ENCODE measurements at places on chromosomes 2 and 18.
A peak's percentile ranks its signal among the peaks of the same experiment; 100 is the strongest.

DNA sequence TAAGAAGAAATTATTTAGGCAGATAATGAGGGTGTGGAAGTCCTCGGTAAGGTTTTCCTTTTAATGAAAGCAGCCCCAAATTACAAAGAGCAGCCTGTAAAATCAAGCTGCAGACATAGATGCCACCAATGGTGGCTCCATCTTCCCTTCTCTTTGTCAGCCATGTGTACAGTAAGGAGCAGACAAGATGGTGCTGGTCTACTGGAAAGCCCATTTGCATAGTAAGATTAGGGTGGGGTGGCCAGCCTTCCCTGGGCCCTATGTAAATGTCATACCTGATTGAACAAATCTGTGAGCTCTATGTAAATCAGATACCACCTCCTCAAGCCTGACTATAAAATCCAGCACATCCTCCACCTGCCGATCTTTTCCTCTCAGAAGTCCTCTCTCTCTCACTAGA is 154.4 kb upstream of the SERTAD2 start:
- no peak for DNase-seq
- no peak overlapping the region for H3K4me3 ChIP-seq
- H3K27me3 ChIP-seq: no peaks in the 10 kb centered on the region
- no peaks in the 10 kb centered on the region for H3K36me3 ChIP-seq

- peaks cover 7% of the 10 kb centered on the region for H3K27me3 ChIP-seq
- no peak overlapping the region for H3K27ac ChIP-seq
- no peak for DNase-seq
- H3K36me3 ChIP-seq: peaks cover 3% of the 10 kb centered on the region
- no peak overlapping the region for H3K4me3 ChIP-seq
- H3K4me1 ChIP-seq: no peaks in the 10 kb centered on the region
These were observed 24.9 kb upstream of the C1GALT1C1L start for GRCh38 chr2:43701111-43701510.

GRCh38 chr2:64769392-64770044 is 115.8 kb upstream of the SERTAD2 start:
- H3K4me1 ChIP-seq: peaks cover 19% of the 10 kb centered on the region
- H3K36me3 ChIP-seq: no peaks in the 10 kb centered on the region
- H3K4me3 ChIP-seq: peak overlapping the region; percentile 98
- no peak for DNase-seq

GRCh38 chr2:158578703-158579330 is 122.1 kb downstream of the PKP4 start:
- no peak for DNase-seq
- no peaks in the 10 kb centered on the region for H3K36me3 ChIP-seq
- no peaks in the 10 kb centered on the region for H3K27me3 ChIP-seq
- H3K4me3 ChIP-seq: no peak overlapping the region

DNA sequence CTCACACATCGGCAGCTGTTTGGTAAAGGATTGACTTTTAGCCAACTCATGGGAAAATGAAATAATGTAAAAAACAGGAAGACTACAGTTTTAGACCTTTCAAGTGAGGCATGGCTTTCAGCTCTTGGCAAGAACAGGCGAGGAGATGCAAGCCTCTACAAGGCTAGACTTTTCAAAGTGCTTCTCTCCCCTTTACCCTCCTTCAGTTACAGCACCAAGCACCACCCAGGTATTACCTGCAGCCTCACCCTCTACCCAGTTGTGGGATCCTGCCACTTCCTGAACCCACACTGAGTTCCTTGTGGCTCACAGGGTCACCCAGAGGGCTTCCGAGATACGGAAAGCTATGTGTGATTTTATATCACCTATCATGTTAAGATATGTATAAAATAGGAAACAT is 14.7 kb downstream of the UGT1A10 start:
- H3K27me3 ChIP-seq: peaks cover 36% of the 10 kb centered on the region
- no peak for DNase-seq
- H3K4me3 ChIP-seq: no peak overlapping the region
- H3K36me3 ChIP-seq: peaks cover 17% of the 10 kb centered on the region

- no peak overlapping the region for H3K27ac ChIP-seq
- H3K4me3 ChIP-seq: no peak overlapping the region
- H3K36me3 ChIP-seq: no peaks in the 10 kb centered on the region
- peaks cover 33% of the 10 kb centered on the region for H3K27me3 ChIP-seq
- no peaks in the 10 kb centered on the region for H3K4me1 ChIP-seq
These were observed 9.7 kb upstream of the CIB4 start for GRCh38 chr2:26650713-26651469.

- H3K27ac ChIP-seq: no peak overlapping the region
- DNase-seq: no peak
- peaks cover 5% of the 10 kb centered on the region for H3K4me1 ChIP-seq
- H3K27me3 ChIP-seq: no peaks in the 10 kb centered on the region
- peaks cover 69% of the 10 kb centered on the region for H3K36me3 ChIP-seq
These were observed 30.6 kb upstream of the DYSF start for GRCh38 chr2:71422786-71423185.

DNA sequence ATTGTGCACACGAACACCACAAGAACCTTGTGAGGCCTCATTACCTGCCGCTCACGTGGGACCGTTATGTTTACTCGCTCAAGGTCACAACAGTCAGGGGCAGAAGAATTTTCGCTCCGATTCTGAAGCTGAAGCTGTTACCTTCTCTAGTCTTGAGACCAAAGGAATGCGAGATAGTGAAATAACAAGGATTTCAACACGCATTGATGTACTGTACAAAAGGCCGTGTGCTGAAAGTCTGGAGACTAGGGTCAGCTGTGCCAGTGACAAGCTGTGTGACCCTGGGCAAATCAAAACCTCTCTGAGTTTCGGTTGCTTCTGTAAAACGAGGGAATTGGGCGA is 583 bp downstream of the NEMP2 start:
- H3K36me3 ChIP-seq: peaks cover 3% of the 10 kb centered on the region
- no peaks in the 10 kb centered on the region for H3K27me3 ChIP-seq
- H3K27ac ChIP-seq: peak overlapping the region; percentile 100

DNA sequence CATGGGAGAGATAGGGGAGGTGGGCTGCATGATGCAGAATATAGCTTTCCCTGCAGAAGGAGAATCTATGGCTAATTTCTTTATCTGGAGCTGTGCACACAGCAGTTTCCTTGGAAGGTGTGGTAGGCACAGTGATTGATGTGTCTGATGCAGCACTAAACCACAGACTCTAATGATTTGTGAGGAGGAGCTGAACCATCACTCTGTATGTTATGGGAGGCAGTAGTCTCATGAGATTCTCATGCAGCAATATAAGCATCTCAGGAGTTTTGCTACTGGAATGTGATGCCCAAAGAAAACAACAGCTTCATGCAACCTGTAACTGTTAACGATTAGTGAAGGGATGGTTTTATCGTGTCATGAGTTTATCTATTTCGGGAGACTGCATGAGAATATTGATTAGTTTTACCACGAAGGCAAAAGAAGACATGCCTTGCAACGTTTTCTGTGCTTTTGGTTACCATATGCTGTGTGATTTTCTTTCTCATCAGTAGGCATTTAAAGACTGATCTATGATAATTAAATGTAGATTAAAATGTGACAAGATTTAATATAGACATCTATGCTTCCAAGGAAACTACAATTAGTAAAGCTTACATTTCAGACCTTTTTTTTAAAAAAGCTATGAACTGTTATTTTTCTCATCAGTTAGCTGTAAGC is 286.8 kb downstream of the ARL6IP6 start:
- DNase-seq: no peak
- no peaks in the 10 kb centered on the region for H3K27me3 ChIP-seq
- H3K4me1 ChIP-seq: no peaks in the 10 kb centered on the region
- no peaks in the 10 kb centered on the region for H3K36me3 ChIP-seq
- H3K4me3 ChIP-seq: no peak overlapping the region

DNA sequence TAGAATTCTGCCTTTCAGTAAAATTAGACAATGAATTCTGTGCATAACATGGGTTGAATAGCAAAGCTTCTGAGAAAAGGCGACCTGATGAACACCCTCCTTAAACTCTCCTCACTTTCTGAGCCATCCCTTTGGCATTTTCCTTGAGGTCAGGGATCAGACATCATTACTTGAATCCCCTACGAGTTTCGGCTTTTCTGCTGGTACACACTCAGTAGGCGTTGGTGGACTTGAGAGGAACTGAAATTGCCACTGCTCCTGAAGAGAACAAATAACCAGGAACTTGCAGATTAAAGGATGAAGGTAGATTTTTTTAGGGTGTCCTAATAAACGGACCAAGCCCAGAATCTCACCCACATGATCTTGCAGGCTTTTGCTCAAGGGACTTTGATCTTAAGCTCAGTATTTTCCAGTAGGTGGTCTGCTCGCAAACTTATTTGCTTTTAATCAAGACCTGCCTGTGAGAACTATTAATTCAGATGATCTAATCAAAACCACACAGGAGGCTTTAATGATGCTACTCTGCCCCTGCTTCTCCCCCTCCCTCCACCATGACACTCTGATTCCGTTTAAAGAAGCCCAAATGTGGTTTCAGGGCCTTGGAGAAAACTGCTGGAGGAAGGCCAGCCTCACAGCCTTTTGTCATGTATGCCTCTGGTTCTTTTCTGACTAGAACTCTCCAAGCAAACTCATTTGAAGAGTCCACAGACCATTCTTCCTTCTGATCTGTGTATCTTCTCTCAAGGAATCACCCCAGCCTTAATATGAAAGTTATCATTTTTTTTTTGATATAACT is 124.9 kb downstream of the PRKCE start:
- H3K27ac ChIP-seq: no peak overlapping the region
- H3K27me3 ChIP-seq: no peaks in the 10 kb centered on the region
- no peaks in the 10 kb centered on the region for H3K36me3 ChIP-seq
- peaks cover 6% of the 10 kb centered on the region for H3K4me1 ChIP-seq
- no peak for DNase-seq

GRCh38 chr2:185507719-185508118 is 230.9 kb upstream of the FSIP2 start:
- H3K36me3 ChIP-seq: peaks cover 20% of the 10 kb centered on the region
- no peak overlapping the region for H3K27ac ChIP-seq
- H3K4me1 ChIP-seq: no peaks in the 10 kb centered on the region

- DNase-seq: no peak
- H3K4me3 ChIP-seq: no peak overlapping the region
- no peaks in the 10 kb centered on the region for H3K4me1 ChIP-seq
- H3K27ac ChIP-seq: no peak overlapping the region
- H3K36me3 ChIP-seq: no peaks in the 10 kb centered on the region
- H3K27me3 ChIP-seq: no peaks in the 10 kb centered on the region
These were observed 61.1 kb upstream of the RND3 start for GRCh38 chr2:150548527-150548926.

DNA sequence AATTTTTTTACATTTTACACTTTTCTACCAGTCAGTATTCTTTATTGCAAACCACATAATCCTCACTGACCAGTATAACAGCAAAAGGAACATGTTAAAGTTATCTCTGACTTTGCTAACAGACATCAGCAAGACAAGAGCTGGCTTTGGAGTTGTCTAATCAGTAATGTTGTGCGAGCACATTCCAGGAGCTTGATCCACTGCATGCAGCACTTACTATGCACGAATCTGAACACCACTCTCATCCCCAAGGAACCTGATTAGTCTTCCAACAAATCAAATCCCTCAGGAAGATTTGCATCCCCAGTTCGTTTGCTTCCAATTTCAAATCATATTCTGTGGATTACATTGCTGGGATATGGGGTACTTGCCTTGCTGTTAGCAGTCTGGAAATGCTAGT is 269.3 kb upstream of the EPC2 start:
- no peak overlapping the region for H3K4me3 ChIP-seq
- H3K36me3 ChIP-seq: no peaks in the 10 kb centered on the region
- no peak overlapping the region for H3K27ac ChIP-seq
- H3K4me1 ChIP-seq: no peaks in the 10 kb centered on the region

DNA sequence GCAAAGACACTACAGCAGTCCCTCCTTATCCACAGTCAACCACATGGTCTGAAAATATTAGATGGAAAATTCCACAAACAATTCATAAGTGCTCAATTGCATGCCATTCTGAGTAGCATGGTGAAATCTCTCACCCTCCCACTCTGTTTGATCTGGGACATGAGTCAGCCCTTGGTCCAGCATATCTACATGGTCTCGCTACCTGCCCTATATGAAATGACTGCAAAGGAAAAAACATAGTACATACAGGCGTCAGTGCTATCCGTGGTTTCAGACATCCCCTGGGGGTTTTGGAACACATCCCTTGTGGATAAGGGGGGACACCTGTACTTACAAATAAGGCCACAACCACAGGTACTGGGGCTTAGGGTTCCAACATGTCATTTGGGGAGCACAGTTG is 73.7 kb downstream of the CABLES1 start:
- H3K27ac ChIP-seq: no peak overlapping the region
- H3K4me1 ChIP-seq: no peaks in the 10 kb centered on the region
- H3K4me3 ChIP-seq: no peak overlapping the region

- H3K27ac ChIP-seq: no peak overlapping the region
- peaks cover 24% of the 10 kb centered on the region for H3K4me1 ChIP-seq
- no peak for DNase-seq
- H3K36me3 ChIP-seq: peaks cover 91% of the 10 kb centered on the region
- no peaks in the 10 kb centered on the region for H3K27me3 ChIP-seq
These were observed 60.3 kb downstream of the PIAS2 start for GRCh38 chr18:46856973-46857372.

All from naive thymus-derived CD8-positive, alpha-beta T cell (primary cell).